Naive B cell (primary cell): ENCODE measurements at places on chromosomes 5 and 9. TPM values are rescaled to one million over a fixed set of nuclear protein-coding genes. Genes with fewer than 3 reads are reported as not detected.

GRCh38 chr5:80632700-80633099, 21.8 kb upstream of the MSH3 start:
- DNase-seq = no peak

DNA sequence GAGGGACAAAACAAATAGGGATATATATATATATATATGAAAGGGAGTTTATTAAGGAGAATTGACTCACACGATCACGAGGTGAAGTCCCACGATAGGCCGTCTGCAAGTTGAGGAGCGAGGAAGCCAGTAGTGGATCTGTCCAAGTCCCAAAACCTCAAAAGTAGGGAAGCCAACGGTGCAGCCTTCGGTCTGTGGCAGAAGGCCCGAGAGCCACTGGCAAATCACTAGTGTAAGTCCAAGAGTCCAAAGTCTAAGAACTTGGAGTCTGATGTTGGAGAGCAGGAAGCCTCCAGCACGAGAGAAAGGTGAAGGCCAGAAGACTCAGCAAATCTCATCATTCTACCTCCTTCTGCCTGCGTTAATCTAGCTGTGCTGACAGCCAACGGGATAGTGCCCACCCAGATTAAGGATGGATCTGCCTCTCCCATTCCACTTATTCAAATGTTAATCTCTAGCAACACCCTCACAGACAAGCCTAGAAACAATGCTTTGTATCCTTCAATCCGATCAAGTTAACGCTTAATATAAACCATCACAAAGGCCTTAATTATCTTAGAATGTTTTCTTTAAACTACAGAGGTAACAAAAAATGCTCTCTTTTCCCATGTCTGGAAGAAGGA, 23.8 kb upstream of the DAB2 start:
- DNase-seq = no peak

DNA sequence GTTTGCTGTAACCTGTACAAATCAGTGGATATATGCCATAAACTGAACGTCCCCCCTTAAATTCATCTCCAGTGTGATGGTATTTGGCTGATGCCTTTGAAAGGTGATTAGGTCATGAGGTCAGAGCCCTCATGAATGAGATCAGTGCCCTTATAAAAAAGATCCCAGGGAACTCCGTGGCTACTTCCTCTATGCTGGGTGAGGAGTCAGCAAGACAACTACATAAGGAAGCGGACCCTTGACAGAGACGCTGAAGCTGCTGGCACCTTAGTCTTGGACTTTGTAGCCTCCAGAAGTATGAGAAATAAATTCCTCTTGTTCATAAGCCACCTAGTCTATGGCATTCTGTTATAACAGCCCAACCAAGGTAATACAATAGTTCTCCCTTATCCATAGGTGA, 215.1 kb upstream of the ZNF608 start:
- no peak for DNase-seq

DNA sequence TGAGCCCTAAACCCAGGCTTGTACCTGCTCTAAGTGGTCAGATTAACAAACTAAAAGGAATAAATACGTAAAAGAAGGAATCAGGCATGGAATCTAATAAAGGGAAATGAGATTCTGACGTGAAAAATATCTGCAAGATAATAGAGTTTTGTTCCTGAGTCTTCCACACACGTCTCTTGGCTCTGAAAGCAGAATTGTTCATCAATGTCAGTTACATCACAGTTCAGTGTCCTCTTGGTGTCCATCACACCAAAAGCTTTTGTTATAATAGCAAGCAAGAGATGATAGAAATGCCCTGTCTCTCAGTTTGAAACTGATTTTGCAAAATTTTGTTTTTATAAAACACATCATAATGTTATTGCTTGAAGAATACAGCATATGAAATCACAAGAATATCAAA, 34.7 kb upstream of the NMUR2 start:
- DNase-seq = no peak

GRCh38 chr5:127567026-127567768, 49.8 kb downstream of the PRRC1 start:
- no peak for DNase-seq

GRCh38 chr5:116495786-116496357, 78.8 kb downstream of the SEMA6A start:
- no peak for DNase-seq

SURF6 gene
- polyA plus RNA-seq = 7.8 TPM

TLX3 gene
- not detected for polyA plus RNA-seq

EGFLAM gene
- polyA plus RNA-seq = not detected

DNA sequence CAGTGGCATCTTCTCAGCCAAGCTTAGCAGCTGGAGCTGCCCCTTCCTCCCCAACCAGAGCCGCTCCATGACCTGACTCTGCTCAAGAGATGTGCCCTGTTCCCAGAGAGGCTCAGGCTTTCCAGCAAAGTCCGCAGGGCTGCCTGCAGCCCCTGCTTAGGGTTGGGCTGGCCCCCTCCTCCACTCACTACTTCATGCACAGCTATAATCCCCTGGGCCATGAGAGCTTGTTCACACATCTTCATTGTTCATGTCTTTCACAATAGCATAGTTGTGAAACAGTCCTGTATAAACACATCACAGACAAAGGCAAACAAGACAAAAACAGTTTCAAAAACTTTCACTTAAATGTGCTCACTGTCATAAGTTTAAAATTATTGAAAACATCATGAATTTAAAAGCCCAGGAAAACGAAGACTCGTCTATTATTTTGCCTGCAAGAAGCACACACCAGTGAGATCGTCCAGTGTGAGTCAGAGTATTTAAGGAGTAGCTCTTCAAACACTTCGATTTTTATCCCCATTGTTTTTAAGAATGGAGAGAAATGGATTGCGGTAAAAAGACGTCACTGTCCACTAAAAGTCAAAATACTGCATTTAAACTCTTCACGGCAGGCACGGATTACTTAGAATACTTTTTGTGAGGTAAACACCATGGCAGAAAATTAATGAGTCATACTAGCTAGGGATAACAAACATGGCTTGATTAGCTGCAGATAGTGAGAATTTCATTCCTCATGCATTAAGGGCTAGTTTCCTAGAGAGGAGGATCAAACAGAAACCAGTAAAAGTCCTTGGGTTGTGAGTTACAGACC, 40.7 kb upstream of the S1PR3 start:
- no peak for DNase-seq

DNA sequence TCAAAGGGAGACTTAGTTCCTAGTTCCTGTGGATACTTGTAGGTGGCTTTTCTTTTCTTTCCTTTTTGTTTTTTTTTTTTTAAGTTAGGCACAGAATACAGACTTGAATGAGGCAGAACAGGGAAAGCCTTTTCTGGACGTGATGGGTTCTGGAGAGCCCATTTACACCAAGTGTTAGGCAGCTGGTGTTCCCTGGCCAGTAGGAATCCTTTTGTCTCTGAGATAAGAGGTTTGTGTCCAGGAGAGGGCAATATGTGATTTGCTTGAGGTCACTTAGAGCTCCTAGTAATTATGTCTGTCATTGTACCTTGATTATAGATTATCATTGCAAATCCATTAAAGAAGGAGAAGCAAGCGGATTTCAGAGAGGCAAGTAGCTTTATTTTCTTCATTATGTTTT, 9.1 kb downstream of the MEGF10 start:
- DNase-seq = no peak

- DNase-seq = no peak
These were observed 53.4 kb downstream of the MAN2A1 start for GRCh38 chr5:109743041-109743531.

SLC6A3 gene
- not detected for polyA plus RNA-seq

GRCh38 chr5:96876292-96876850, at the start of gene ERAP2:
ERAP2 (plus strand) TSS chr5:96876500; CDS start chr5:96879686, 3,186 bp downstream.
- peak; percentile 48 for DNase-seq

SLC46A2 gene
- 0.21 TPM for polyA plus RNA-seq
